ENCODE measurements at places on chromosomes 3 and 15.

- no peak for DNase-seq
These were observed 43.1 kb downstream of the FGF7 start for GRCh38 chr15:49466119-49466518.

DNA sequence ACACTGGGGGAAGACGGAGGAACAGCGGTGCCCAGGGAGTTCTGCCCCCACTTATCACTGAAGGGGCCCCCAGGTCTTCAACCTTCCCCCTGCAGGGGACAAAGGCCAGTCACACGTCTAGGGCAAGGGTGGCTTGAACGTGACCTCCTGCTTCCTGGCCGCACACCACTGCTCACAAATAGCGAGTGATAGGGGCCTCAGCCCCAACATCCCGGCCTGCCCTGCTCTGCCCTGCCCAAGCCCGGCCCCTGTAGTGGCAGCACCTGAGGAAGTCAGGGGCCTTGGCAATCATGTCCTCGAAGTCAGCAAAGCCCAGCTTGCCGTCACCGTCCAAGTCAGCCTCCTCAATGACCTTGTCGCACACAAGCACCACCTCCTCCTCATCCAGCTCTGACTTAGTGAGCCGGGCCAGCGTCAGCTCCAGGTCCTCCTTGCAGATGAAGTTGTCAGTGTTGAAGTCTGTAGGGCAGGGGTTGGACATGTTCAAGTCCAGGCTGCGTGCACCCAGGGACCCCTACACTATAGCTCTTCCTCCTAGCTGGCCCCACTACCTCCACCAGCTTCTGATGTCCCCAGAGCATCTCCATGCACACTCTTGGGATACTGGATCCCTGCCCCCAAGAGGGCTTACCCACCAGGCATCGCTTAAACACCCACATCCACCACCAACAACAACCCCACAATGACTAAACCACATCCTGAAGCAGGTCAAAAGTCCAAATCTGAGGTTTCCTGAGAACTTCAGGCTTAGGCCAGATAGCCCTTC, 13.3 kb downstream of the SH2D7 start:
- DNase-seq, result no peak

DNA sequence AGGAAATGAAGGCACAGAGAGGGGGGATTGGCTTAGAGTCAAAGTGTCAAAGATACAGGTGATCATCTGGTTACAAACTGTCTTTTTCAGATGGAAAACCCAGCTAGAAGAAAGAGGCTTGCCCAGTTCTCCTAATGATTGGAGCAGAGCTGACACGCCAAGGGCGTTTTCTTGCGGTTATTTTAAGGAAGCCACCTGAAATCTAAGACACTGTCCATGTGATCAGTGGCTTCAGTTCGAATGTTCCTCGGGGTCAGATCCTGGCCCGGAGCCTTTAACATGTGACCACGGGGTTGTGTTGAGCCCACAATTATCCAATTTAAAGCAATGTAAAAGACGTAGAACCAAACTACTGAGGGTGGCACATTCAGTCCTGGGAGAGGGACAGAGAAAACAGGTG, 19.5 kb downstream of the FAM43A start:
- no peak for DNase-seq

GRCh38 chr15:65259367-65259797, 27.3 kb downstream of the PARP16 start:
- DNase-seq, result no peak

- no peak for DNase-seq
These were observed 18.2 kb downstream of the SETD5 start for GRCh38 chr3:9415485-9416138.

DNA sequence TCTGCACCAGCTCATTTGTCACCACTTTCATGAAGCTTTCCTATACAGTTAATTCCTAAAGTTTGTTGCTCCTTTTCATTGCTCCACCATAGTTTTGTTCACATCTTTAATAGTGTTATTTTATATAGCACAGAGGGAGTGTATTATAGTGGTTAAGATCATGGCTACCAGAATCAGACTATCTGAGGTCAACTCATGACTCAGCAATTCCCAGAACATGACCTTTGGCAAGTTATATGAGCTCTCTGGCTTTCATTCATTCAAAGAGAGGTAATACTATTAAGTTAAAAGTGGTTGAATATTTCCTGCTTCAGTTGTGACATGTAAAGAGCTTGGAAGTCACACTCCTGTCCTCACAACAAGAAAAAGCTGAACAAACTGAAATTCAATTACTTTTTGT, 1073.5 kb downstream of the NAALADL2 start:
- no peak for DNase-seq

DNA sequence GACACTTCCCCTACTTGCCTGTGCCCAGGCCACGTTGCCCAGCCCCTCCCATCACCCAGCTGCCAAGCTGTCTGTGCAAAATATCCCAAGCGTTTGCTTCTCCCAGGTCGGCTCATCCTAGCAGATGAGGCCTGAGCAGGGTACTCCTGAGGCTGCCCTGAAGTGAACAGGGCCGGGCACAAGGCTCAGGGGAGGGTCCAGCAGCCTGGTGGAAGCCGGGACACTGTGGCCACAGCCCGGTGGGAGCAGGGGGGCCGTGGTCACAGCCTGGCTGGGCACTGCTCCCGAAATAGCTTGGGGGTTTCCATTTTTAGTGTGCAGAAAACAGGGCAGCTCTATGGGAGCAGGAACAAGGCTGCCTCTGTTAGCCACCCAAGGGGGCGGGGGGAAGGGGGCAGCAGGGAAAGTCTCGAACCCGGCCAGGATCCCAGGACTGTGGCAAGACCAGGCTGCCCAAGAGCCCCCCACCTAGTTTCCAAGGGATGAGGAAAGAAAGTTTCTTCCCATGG, 3.4 kb downstream of the PLXNB1 start:
- no peak for DNase-seq

- DNase-seq, result no peak
These were observed 57.0 kb upstream of the CMTM7 start for GRCh38 chr3:32334675-32335074.

GRCh38 chr15:88607951-88608350, 13.2 kb upstream of the AEN start:
- no peak for DNase-seq

DNA sequence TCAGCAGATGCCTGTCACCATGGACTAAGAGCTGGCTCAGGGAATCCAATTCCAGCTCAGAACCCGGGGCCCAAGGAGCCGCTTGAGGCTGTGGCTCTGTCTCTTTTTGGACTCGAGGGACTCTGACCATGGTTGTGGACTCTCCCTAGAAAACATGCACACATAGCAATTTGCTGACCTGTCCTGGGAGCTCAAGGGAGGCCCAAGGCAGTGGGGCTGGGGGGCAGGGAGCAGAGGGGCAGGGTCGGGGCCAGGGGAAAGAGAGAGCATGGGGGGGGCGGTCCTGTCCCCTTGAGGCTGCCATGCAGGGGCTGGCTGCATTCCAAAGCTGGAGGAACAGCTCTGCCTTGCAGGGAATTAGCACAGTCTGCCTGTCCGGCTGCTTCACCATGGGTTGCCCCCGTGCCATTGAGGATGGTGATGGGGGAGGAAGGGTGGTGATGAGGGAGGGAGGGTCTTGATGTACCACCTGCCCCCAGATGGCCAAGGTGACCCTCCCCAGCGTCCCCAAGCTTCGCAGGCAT, 190.1 kb downstream of the GOLGA6L6 start:
- peak; percentile 22 for DNase-seq

DNA sequence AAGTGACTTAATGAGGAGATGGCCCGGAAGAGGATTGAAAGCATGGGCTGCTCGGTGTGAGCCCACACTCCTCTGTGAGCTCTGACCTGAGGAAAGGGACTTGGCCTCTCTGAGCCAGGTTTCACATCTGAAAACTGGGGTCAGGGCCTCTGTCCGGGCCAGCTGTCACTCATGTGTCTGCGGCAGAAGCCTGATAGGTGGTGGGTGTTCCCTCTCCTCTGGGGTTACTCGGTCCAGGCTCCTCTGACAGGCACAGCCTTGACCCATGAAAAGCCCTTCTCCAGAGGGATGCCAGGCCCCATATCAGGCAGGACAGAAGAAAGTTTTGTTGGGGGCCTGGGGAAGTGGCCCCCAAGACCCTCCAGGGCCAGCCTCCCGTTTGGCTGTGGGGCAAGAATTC, 131.4 kb downstream of the CHSY1 start:
- no peak for DNase-seq

DNA sequence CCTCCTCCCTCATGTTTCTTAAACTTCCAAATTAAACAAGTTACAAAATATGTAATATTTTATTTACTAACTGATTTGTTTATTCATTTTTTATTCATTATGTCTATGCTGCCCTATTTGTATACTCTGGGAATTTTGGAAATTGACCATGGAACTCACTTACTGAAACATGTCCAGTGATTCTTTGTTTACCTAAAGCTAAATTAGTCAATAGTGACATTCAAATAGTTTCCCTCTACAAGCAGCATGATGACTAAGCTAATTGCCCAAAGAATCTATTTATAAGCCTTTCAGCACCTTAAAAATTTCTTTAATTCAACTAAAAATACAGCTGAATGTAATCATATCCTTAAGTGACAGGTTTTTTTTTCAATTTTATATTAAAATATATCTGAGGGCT, 437.7 kb downstream of the SI start:
- DNase-seq, result no peak

DNA sequence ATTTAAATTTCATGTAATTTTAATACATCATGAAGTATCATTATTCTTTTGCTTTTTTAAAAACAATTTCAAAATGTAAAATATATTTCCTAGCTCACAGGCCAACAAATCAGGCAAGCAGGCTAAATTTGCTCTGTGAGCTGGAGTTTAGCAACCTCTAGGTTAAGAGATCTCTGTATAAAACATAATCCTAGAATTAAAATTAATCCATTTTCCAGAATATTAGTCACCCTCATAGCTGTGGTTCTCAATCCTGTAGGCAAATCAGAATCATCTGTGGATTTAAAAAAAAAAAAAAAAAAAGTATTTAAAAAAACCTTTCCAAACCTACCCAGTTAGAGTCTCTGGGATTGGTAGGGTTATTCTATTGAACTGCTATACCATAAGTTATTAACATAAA, 209.7 kb downstream of the MINAR1 start:
- DNase-seq, result no peak

DNA sequence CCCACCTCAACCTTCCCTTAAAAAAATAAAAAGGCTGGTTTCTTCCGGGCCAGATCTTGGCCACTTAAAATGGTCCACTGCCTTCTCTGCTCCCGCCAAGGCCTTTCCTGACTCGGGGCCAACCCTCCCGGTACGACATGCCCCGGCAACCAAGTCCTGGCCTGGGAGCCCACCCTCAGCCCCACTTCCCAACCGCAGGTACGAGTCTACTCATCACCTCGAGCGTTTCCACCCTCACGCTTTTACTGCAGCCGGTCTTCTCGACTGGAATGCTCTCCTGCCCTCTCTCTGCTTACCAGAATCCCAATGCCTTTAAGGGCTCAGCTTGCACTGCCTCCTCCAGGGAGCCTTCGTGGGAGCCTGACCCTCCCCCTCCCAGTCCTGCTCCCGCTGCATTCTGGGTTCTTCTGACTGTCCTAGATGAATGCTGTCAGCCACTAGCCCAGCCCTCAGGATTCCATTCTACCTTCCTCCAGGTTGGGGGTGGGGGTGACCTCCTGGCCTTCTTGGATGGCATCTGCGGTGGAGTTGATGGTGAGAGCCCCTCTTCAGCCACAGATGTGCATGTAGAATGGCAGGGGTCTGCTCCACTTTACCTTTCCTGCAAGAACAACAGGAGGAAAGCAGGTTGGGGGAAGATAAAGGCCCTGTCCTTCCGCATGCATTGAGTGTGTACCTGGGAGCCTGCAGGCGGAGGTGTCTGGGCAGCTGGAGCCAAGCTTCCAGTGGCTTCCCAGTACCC, 1.1 kb upstream of the CSRNP1 start:
- no peak for DNase-seq

DNA sequence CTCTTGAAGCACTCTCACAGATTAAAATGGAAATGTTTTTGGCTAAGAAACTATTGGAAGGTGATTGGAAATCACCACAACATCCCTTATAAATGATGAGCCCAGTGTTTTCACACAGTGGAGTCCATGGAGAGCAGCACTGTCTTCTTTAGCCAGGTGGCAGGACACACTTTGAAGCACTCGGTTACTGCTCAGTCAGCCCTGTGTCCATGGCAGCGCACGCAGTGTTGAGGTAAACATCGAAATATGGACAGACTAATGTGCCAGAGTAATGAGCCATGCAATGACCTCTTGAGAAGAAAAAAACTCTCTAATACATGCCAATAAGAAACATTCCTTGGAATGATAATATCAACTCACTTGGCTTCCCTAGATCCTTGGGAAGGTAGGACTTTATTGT, 66.6 kb downstream of the TGFBR2 start:
- no peak for DNase-seq

DNA sequence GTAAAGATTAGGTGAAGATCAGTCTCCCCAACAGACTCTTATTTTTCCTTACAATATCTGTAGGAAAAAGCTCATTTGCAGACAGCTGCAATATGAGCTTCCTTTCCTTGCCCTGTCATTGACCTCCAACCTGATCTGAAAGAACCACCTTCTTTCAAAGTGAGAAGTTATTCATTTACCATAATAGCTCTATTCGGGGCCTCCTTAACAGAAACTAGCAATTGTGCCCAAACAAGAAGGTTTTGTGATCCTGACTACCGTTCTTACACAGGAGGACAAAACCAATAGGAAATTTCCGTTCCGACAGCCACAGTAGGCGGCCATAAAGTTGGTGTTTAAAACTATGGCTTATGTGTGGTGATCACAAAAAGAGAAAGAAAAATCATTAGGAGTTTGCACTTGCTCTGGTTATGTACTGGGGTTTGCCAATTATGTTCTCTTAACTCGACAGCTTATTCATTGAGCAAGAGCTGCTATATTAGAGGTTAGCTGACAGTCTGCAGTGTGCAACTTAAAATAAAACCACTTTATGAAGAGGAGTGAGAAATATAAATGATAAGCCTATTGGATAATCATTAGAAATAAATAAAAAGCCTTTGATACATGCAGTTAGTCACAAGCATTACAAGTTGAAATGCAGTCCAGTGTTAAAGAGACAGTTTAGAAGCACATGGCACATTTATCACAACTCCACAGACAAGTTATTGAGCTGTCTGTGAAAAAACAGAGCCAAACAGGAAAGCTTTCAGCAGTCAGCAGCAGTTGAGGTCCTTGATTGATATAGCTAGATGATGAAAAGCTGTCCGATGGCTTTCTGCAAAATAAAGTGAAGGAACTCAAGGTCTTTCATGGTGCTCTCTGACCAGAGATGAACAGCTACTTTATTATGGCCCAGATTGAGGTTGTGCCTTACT, 199.8 kb downstream of the WDR72 start:
- no peak for DNase-seq

DNA sequence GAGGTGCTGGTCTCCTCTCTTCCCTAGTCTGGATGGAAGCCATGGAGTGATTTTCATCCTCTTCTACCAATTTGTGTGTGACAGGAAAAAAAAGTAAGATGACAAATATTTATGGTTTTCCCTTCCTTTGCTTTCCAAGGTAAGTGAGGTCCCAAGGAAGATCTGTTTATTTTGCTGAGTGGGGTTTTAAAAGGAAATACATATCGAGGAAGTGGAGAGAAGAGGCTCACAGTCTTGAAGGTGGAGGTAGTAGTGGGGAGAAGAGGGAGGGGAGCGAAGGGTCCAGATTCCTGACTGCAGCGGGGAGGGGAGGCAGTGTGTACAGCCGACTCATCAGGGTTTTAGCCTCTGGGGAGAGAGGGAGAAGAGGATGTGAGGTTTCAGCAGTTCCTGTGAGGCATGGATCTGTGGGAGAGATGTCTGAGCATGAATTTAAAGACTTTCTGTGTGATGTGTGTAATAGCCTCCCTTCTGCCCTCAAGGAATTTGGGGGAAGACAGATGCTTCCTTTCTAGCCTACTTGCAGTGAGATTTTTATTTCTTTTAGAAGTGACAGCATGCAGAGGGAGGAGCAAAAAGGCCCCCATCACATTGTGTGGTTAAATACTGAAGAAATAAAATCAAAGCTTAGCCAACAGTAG, 272.4 kb downstream of the THRB start:
- DNase-seq, result no peak

GRCh38 chr15:70509282-70509662, 254.1 kb downstream of the UACA start:
- no peak for DNase-seq
